ENCODE measurements at places on chromosomes 5 and 9.

DNA sequence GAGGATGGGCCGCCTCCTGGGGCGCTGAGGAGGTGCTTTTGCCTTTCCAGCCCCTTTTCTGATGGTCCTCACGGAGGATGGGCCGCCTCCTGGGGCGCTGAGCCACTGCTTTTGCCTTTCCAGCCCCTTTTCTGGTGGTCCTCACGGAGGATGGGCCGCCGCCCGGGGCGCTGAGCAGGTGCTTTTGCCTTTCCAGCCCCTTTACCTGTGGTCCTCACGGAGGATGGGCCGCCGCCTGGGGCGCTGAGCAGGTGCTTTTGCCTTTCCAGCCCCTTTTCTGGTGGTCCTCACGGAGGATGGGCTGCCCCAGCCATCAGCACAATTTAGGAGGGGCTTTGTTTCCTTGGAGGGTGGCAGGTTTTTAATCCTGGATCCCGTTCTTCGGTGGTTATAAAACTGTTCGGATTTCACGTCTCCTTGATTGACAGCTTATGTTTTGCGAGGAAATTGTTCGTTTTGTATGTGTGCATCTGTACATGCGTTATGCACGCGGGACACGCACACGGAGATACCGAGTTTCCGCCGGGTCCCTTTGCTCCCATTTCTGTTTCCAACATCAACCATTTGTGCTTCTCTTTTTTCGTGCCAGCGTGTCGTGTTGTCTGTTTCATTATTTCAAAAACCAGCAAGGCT is 34.7 kb upstream of the SLC9A3 start:
- DNase-seq, result peak; percentile 3

- DNase-seq, result no peak
Measured at GRCh38 chr9:136328011-136328621, 777 bp downstream of the GPSM1 start.

DNA sequence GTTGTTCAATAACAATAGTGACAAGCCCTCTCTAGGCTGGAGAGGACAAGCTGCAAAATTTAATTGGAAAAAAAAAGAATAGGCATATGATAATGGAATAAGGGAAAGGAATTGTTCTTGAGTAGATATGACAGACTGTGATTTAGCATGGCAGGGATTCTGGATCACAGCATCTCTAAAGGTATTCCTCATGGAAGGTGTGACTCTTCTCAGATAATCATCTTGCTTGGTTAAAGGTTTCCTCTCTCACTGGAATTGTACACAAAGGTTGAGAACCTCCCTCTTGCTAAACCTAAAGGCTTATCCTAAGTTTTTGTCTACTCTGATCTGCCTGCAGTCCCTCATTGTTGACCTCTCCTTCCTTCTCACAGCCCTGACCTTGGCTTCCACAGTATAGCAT is 31.6 kb downstream of the ELOVL7 start:
- no peak for DNase-seq

DNA sequence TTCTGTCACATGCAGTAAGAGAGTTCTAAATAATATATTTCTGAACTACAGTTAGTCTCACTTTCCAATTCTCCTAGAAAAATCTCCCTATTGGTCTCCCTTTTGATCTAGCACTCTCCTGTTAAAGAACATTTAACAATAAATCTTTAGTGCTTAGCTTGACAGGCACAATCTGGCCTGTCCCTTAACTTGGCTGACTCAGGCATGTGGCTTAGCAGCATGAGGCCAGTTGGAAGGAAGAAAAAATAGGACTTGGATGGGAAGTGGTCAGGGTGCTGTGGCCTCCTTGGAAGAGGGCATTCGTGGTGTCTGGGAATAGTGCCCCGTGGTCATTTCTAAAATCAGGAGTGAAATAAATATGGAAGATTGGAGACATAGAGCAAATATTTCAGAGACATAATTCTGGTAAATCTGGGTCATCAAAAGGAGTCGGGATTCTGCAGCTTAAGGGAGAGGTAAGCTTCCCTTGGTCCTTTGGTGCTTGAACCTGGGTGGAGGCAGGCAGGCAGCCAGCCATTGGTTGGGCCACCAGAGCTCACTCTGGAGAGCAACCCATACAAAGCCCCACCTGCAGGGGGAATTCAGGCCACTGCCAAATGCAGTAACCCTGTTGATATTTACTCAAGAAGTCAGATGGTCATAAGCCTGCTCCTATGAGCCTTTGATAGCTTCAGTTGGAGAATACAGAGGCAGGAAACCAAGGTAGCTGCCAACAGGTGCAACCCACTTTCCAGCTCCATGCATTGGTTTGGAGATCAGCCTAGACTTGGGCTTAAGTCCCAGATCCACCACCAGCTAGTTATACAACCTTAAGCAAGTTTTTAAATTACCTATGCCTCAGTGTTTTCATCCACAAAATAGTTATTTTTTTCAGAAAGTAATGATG is 28.8 kb upstream of the TLE4 start:
- no peak for DNase-seq

DNA sequence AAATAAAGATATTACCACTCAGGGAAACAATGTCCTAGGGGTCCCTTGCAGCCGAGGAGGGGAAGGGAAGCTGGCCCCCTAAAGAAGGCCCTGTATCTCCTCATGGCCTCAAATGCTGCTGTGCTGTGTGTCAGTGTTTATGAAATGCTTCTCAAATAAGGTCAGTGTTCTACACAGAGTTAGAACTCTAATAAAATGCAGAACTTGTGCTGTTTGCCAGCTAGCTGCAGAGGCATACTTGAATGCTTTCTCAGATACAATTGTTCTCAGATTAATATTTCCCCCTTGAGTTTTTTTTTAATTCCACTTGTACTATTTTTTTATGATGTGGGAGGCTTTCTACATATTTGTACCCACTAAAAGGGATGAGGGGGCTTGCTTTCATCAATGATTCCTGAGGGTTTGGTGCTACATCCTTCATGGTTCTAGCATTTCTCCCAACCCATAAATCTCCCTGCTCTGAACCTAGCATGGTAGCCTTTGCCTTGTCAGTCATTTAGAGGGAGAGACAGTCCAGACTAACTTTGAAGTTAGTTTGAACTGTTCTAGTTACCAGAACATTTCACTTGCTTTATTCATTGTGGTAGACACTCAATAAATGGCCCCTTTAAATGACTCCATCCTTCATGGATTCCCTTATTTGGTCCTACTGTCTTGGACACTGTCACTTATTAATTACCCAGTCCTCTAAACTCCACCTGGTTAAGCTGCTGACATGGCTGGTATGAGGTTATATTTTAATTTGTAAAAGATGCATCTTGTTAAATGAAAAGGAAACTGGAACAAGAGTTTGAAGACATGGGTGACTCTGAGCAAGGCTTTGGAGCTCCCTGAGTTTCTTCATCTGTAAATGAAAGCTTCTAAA is 12.6 kb downstream of the SLIT3 start:
- no peak for DNase-seq

GRCh38 chr5:100706776-100707175 is 171.6 kb downstream of the FAM174A start:
- DNase-seq, result no peak

DNA sequence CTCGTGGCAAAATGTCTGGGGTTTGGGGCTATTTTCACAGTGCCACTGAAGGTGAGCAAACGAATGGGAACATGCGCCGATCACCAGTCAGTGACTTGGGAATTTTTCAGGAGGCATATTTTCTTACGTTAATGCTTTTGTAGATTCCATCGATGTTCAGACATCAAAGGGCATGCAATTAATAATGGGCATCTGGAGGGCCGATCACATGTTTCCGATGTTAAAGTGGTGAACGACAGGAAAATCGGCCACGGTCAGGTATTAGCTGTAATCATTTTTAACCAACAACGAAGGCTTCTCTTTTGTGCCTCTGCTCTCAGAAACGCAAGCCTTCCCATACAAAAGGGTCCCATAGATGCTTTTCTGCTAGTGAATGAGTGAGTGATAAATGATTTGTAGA is 155.0 kb upstream of the PITX1 start:
- DNase-seq, result no peak

DNA sequence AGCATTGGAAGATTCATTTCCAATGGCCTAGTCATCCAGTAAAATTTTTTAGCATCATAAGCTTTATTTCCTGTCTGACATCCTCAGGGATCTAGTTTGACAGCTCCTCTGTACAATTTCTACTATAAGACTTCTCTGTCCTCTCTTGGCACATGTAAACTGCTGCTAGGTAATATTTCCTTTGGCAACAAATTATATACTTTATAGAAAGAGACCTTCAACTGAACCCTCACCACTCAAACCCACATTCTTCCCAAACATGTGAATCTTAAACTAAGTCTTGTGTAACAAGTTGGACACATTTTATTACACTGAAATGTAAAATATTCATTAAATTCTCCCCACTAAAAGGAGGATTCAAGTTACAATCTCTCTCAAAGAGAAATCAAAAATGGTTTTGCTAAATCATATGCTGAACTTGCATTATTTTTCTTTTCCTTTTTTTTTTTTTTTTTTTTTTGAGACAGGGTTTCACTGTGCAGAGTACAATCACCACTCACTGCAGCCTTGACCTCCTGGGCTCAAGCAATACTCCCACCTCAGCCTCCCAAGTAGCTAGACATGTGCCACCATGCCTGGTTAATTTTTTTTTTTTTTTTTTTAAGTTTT is 36.9 kb downstream of the SCAI start:
- DNase-seq, result no peak

DNA sequence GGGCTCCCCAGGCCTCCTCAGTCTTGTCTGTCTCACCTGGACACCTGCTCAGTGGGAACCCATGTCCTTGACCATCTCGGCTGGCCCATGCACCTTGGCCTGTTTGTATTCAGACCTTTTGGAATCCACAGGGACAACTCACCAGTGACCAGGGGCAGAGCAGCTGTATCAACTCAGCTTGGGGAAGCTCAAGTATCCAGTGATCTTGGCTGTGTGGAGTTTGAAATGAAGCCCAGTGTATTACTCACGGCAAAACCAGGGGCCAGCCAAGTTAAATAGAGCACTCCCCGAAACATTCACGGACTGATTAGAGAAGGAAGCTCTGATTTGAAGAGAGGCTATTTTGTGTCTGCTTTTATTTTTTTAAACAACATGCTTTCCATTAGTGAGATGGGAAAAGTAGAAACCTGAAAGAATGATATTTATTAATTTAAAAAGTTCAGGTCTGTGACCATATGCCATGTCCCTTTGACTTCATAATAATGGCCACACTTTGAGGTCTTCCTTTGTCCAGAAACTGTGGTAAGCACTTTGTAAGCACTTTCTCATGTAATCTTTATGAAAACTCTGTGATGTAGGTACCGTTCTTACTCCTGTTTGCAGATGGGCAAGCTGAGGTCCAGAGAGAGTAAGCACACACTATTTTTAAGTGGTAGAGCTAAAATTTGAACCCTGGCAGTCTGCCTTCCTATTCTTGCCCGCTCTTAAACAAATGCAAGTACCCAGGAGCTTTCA is 656.5 kb downstream of the BNC2 start:
- no peak for DNase-seq

GRCh38 chr5:78530342-78531096 is 118.1 kb downstream of the LHFPL2 start:
- no peak for DNase-seq

DNA sequence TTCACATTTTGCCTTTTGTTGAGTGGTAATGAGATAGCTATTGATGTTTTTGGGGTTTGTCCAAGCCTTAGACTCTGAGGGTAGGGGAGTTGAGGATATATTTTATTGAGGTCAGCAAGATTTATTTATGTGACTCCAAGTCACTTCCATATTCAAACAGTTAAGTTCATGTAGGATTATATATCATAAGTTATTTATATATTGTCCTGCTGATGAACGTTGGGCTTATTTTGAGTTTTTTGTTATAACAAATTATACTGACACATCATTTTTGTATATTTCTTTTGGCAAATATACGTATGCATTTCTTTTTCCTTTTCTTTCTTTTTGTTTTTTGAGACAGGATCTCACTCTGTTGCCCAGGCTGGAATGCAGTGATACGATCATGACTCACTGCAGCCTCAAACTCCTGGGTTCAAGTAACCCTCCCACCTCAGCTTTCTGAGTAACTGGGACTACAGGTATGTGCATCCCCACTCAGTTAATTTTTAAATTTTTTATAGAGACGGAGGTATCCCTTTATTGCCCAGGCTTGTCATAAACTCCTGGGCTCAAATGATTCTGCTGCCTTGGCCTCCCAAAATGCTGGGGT is 23.5 kb upstream of the IL12B start:
- no peak for DNase-seq

GRCh38 chr5:64201996-64202395 is 36.4 kb downstream of the RNF180 start:
- no peak for DNase-seq

- DNase-seq, result no peak
Measured at GRCh38 chr5:179124853-179125788, 64.9 kb downstream of the ZNF354C start.

DNA sequence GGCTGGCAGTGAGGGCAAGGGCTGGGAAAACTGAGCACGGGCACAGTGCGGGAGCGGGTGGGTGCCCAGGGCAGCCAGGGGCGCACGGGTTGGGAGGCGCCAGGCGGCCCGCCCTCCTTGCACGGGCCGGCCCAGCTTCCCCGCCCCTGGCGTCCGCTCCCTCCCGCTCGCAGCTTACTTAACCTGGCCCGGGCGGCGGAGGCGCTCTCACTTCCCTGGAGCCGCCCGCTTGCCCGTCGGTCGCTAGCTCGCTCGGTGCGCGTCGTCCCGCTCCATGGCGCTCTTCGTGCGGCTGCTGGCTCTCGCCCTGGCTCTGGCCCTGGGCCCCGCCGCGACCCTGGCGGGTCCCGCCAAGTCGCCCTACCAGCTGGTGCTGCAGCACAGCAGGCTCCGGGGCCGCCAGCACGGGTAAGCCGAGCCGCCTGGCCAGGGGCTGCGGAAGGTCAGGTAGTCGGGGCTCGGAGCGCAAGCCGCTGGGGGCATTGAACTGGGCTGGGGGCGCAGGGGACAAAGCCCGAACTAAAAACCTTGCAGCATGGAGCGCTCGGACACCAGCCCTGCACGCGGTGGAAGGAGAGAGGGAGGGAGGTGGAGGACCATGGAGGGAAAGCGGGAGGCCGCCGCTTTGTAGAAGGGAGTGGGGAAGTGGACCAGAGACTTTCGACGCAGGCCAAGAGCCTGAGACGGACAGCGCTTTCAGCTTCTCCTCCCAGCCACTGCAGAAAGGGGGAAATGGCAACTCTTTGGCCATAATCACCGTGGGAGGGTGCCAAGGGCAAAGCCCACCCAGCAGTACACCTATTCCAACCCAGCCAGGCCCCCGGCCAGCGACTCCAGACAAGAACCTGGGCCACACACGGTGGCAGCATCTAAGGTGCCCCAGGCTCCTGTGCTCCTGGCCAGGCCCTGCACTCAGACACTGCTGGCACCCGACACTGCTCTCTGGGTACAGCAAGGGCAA is at the start of gene TGFBI:
Gene TGFBI, plus strand, starts transcription at position 207 of the 961 bp plus-strand sequence. Its CDS starts 68 bp downstream, at position 275.
- peak; percentile 45 for DNase-seq

- peak; percentile 8 for DNase-seq
Measured at GRCh38 chr5:121797681-121798518, 53.8 kb upstream of the FTMT start.

DNA sequence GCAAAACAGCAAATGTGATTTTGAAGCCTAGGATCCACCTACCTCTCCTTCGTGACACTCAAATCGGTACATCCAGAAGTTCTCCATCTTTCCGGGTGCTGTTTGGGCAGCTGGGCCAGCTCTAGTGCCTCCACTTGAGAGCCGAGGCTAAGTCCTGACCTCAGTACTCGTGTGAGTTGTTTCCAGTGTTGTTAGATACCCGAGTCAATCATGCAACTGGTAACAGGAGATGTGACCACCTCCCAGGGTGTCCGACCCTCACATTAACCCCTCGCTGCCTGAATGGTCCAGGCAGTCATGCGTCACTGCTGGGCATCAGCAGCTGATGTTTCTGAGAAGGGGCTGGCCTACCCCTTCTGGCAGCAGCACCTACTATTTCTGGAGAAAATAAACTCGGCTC is 170.3 kb downstream of the ENTREP1 start:
- no peak for DNase-seq

Data from progenitor cell of endocrine pancreas (in vitro differentiated cells).